ENCODE measurements at places on chromosomes 11 and 22. TPM values are rescaled to one million over a fixed set of nuclear protein-coding genes. Genes with fewer than 3 reads are reported as not detected.

The OR51A2 gene
- total RNA-seq: not detected

- no peaks in the 10 kb centered on the region for H3K36me3 ChIP-seq
- H3K27ac ChIP-seq: no peak overlapping the region
- H3K27me3 ChIP-seq: no peaks in the 10 kb centered on the region
- H3K4me3 ChIP-seq: no peak overlapping the region
These were observed 4.9 kb downstream of the ADORA2A start for GRCh38 chr22:24432059-24432853.

DNA sequence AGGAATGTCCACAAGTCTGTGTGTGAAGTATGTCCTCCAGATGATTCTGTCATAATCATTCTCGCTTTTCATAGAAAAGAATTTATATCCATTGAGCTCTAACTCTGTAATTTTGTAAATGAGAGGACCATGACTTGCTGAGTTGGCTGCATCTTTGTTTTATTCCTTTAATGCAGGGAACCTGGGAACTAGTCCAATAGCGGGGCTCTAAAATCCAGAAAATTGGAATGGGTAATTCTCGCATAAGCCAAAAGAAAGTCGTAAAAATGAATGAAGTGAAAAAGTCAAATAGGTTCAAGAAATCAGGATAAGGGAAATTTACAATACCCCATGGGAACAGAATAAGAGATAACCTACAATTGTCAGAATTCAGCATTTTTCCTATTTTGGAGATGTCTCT, 232.5 kb downstream of the RAB38 start:
- H3K27ac ChIP-seq: no peak overlapping the region
- no peak for DNase-seq
- H3K36me3 ChIP-seq: no peaks in the 10 kb centered on the region
- H3K4me1 ChIP-seq: no peaks in the 10 kb centered on the region
- no peak overlapping the region for H3K4me3 ChIP-seq

- no peak overlapping the region for H3K27ac ChIP-seq
- no peak overlapping the region for H3K4me3 ChIP-seq
- H3K27me3 ChIP-seq: peaks cover 40% of the 10 kb centered on the region
These were observed 6.2 kb downstream of the TPBGL start for GRCh38 chr11:75246671-75247350.

DNA sequence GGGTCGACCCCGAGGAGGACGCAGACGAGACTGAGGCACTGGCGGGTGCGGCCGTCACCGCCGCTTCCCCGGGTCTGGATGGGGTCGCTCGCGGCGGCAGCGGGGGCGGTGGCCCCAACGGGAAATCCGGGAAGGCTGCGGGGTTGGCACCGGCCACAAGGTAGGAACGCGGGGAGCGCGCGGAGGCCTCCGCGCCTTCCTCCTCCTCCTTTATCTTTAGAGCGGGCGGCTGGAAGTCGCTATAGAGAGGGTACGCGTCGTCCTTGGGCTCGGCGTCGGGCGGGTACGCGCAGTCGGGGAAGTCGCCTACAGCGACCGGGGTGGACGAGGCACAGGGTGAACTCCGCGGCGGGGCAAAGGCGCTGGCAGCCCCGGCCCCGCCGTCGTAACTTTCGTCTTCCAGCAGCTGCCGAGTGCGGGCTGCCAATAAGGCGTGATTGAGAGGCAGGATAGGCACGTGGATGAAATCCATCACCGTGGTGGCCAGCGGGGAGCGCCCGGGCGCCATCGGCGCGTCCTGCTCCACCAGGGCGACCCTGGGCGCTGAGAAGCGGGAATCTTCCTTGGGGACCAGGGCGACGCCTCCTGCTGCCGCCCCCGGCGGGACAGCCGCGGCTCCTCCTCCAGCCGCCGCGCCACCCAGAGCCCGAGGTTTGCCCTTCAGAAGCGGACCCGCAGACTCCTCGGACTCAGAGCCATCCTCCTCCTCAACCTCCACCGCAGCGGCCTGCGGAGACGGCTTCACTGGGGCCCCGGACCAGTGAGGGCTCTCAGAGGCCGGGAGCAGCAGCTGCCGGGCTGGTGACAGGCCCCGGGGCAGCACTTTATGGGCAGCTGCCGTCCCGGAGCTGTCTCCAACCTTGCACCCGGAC, 1.7 kb downstream of the PGR start:
- peak overlapping the region; percentile 67 for H3K4me3 ChIP-seq
- H3K4me1 ChIP-seq: no peaks in the 10 kb centered on the region
- no peak overlapping the region for H3K27ac ChIP-seq
- no peaks in the 10 kb centered on the region for H3K36me3 ChIP-seq

DNA sequence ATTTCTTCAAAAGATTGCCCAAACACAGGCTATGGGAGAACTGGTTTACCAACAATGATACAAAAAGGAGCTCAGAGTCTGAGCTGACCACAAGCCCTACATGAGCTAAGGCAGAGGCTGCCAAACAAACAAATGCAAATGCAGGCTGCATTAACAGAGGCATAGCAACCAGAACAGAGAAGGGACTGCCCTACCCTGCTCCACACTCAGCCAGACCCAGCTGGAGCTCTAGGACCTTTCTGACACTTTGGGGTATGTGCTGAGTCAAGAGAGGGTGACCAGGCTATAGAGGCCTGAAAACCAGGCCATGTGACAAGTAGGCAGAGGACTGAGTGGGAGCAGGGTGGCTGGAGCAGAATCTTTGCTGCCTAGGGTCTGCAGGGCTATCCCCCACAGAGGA, 17.8 kb upstream of the P2RY2 start:
- H3K27me3 ChIP-seq: no peaks in the 10 kb centered on the region
- no peak for DNase-seq
- H3K4me3 ChIP-seq: no peak overlapping the region
- H3K27ac ChIP-seq: no peak overlapping the region

The NXPE1 gene
- not detected for total RNA-seq

The MS4A15 gene
- total RNA-seq: not detected

DNA sequence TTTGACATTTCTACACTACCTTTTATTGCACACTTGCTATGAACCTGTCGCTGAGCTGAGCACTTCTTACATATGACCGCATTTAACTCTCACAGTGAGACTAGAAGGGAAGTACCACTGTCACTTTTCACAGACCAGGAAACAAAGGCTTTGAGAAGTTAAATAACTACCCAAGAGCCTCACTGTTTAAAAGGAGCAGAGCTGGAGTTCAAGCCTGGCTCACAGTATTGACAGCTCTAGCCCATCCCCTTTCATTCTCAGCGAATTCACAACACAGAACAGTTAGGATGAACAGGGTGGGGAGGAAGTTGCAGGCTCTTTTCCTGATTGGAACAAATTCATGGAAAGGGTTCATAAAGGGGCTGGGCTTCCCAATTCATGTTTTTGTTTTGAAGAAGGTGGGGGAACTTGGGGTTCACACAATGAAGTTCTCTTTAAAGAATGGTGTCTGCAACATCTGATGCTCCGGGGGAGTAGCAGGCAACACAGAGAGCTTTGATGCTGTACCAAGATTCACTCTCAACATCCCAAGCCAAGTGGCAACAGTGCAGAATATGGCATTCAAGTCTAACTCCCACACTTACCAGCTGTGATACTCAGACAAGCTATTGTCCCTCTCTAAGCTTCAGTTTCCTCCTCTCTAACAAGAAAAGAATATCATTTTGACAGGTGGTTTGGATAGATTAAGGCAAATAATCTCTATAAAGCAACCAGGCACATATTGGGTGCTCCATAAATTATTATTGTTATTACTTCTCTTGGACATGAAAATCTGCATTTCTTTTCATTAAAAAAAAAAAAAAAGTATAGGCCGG, 17.2 kb downstream of the SCGB1A1 start:
- no peak overlapping the region for H3K27ac ChIP-seq
- no peaks in the 10 kb centered on the region for H3K27me3 ChIP-seq
- no peak for DNase-seq
- no peak overlapping the region for H3K4me3 ChIP-seq

The USP2 gene
- total RNA-seq: 0.29 TPM

- H3K27me3 ChIP-seq: no peaks in the 10 kb centered on the region
- H3K36me3 ChIP-seq: no peaks in the 10 kb centered on the region
- no peak overlapping the region for H3K4me3 ChIP-seq
- DNase-seq: no peak
These were observed 1459.9 kb downstream of the BRD1 start for GRCh38 chr22:48367731-48368130.

The CEND1 gene
- total RNA-seq: not detected

GRCh38 chr11:79066456-79067351, 374.1 kb downstream of the TENM4 start:
- no peak overlapping the region for H3K27ac ChIP-seq
- DNase-seq: no peak
- H3K27me3 ChIP-seq: no peaks in the 10 kb centered on the region
- H3K4me3 ChIP-seq: no peak overlapping the region
- no peaks in the 10 kb centered on the region for H3K36me3 ChIP-seq
- no peaks in the 10 kb centered on the region for H3K4me1 ChIP-seq

DNA sequence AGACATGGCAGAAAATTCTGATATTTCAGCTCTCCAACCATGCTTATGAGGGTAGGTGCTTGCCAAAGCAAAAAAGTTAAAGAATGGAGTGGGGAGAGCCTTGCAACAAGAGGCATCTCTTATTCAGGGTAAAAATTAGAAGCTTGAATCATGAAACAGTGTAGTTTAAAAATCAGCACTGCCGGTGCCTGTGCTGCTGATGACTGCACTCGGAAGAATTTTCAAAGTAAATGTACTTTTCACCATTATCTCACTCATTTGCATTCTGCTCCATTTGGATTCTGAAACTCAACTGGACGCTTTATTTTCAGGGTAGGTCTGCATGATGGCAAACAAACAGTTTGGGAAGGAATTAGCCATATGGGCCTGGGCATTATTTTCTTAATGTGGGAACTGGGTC, 126.3 kb downstream of the KIRREL3 start:
- peak overlapping the region; percentile 53 for H3K27ac ChIP-seq
- no peaks in the 10 kb centered on the region for H3K36me3 ChIP-seq
- DNase-seq: no peak
- peaks cover 12% of the 10 kb centered on the region for H3K4me1 ChIP-seq
- H3K4me3 ChIP-seq: peak overlapping the region; percentile 16

DNA sequence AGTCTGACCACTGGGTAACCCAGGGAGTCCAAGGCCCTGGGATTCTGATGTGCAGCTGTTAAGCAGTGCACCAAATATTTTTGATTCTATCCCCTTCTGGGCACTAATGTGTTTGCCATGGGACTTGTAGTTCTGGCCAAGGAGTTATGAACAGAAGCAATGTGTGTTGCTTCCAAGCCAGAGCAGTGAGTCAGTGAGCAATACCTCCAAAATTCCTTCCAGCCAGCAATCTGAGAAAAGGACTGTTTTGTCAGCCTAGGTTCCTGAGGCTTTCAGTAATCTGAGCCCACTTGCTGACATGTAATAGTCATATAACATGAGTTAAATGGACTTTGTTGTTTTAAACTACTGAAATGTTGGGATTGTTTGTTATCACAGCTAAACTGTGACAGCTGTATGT, 311.4 kb downstream of the NELL1 start:
- no peaks in the 10 kb centered on the region for H3K36me3 ChIP-seq
- H3K4me1 ChIP-seq: no peaks in the 10 kb centered on the region
- no peaks in the 10 kb centered on the region for H3K27me3 ChIP-seq
- no peak for DNase-seq

DNA sequence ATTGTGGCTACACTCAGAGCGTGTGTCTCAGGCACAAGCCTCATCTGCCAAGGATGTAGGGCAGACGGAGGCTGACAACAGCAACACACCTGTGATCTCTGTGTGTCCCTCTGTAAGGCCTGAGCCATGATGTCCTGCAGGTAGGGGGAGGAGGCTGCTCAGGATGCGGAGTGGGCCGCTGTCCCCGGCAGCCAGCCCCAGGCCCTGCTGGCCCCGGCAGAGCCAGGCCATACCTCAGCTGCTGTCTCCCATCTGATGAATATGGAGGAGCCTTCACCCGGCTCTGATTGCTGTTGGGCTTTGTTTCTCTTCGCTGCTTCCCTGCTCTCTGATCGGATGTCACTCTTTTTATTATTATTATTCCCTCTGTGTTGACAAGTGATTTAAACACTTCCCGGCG, 83.6 kb upstream of the NCAM1 start:
- H3K4me1 ChIP-seq: no peaks in the 10 kb centered on the region
- H3K27ac ChIP-seq: no peak overlapping the region
- DNase-seq: no peak
- H3K4me3 ChIP-seq: no peak overlapping the region

The ADM2 gene
- 9.1 TPM for total RNA-seq

GRCh38 chr11:30635401-30635989, 49.3 kb upstream of the MPPED2 start:
- no peaks in the 10 kb centered on the region for H3K4me1 ChIP-seq
- no peak for DNase-seq
- H3K27ac ChIP-seq: no peak overlapping the region
- H3K27me3 ChIP-seq: no peaks in the 10 kb centered on the region

- no peak overlapping the region for H3K4me3 ChIP-seq
- no peaks in the 10 kb centered on the region for H3K4me1 ChIP-seq
- DNase-seq: peak; percentile 57
- H3K27me3 ChIP-seq: no peaks in the 10 kb centered on the region
- H3K27ac ChIP-seq: no peak overlapping the region
These were observed 6.0 kb upstream of the KLHL35 start for GRCh38 chr11:75439026-75439425.

The OR6Q1 gene
- not detected for total RNA-seq

The SCN3B gene
- under 0.01 TPM for total RNA-seq

GRCh38 chr11:23711981-23712380, 784.9 kb upstream of the LUZP2 start:
- no peak overlapping the region for H3K4me3 ChIP-seq
- H3K4me1 ChIP-seq: no peaks in the 10 kb centered on the region
- no peak for DNase-seq
- H3K27ac ChIP-seq: no peak overlapping the region

- no peak overlapping the region for H3K4me3 ChIP-seq
- H3K36me3 ChIP-seq: peaks cover 6% of the 10 kb centered on the region
- H3K27me3 ChIP-seq: no peaks in the 10 kb centered on the region
These were observed 21.4 kb downstream of the CHID1 start for GRCh38 chr11:889257-889656.

Data from osteoblast (primary cell).